Upper lobe of right lung (tissue), 1 donor: ENCODE measurements at places on chromosomes 16 and 17. TPM values are rescaled to one million over a fixed set of nuclear protein-coding genes. Genes with fewer than 3 reads are reported as not detected.

- H3K4me3 ChIP-seq, result no peak overlapping the region
- H3K27ac ChIP-seq, result no peak overlapping the region
- H3K36me3 ChIP-seq, result peaks cover 7% of the 10 kb centered on the region
- no peaks in the 10 kb centered on the region for H3K4me1 ChIP-seq
Observed at GRCh38 chr17:8894673-8895578, 27.5 kb upstream of the PIK3R6 start.

DNA sequence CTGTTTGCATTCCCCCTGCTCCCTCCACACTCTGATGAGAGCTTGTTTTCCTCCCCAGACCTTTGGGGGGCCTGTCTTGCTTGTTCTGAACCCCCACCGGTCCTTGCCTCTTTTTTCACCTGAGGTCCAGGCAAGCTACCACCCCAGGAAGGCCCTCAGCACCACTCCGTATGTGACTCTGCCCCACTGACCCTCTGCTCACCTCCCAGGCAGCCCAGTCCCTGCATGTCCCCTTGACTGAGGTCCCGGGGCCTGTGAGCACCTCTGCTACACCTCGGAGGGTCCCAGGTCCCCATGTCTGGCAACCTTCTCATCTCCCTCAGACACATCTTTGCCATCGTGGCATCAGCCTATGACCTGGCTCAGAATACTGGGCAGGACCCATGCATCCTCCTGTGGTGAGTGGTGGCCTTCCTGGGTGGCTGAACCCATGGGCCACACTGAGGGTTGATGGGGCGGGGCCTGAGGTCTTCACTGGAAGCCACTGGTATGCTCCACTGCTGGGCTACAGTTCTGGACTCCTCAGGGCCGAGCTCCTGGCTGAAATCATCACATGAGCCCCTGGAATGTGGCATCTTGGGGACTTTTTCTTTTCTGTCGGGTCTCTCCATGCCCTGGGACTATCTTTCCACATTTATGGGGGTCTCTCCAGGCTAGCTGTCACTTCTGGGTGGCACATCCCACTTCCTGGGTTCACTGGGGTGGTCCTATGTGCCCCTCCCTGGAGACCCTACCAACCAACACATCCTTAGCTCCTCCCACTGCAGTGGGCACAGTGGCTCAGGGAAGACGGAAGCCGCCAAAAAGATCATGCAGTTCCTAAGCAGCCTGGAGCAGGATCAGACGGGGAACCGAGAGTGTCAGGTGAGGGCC is 3.5 kb downstream of the MYO15B start:
- H3K36me3 ChIP-seq, result no peaks in the 10 kb centered on the region
- no peak for DNase-seq
- H3K27me3 ChIP-seq, result no peaks in the 10 kb centered on the region
- no peak overlapping the region for H3K27ac ChIP-seq

The FNDC8 gene
- total RNA-seq, result not detected

The RILP gene
- total RNA-seq, result 39.5 TPM

The PPM1E gene
- total RNA-seq, result not detected

GRCh38 chr17:31834448-31834847 is 24.6 kb downstream of the COPRS start:
- DNase-seq, result no peak
- no peak overlapping the region for H3K4me3 ChIP-seq
- no peaks in the 10 kb centered on the region for H3K36me3 ChIP-seq
- no peaks in the 10 kb centered on the region for H3K27me3 ChIP-seq
- H3K4me1 ChIP-seq, result no peaks in the 10 kb centered on the region

The FOXL1 gene
- 0.81 TPM for total RNA-seq

DNA sequence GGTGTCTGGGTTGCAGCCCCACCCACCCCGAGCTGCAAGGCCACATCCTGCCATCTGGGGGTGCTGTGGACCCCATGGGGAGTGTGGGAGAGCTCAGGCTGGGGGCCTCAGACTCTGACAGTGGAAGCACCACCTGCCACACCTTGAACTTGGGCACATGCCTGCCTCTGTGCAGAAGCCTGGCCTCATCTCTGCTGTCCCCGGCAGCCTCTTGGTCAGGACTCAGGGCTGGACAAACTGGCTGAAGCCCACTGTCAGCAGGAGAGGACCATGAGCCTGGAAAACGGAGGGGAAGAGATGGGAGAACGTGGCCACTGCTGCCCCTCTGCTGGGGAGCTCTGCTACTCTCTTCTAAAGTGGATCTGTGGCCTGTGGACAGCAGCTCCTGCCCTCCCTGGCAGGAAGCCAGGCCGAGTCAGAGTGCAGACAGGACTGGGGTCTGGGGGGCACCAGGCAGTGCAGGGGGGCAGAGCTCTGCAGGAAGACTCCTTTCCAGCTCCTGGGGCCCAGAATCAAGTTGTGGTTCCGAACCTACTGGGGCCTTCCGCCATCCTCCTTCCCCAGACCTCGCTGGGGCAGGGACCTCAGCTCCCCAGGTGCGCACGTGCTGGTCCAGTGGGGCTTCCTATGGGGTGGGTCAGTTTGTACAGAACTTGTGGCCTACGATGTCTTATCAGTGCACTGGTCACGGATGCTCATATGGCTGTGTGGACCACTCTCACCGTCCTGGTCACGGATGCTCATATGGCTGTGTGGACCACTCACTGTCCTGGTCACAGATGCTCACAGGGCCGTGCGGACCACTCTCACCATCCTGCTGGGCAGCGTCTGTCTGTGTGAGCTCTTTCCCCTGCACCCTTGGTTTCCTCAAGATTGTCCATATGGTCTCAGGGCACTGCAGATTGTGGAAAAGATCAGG is 207.7 kb downstream of the LAT start:
- H3K27ac ChIP-seq, result no peak overlapping the region
- H3K4me1 ChIP-seq, result no peaks in the 10 kb centered on the region
- no peaks in the 10 kb centered on the region for H3K27me3 ChIP-seq
- no peak overlapping the region for H3K4me3 ChIP-seq
- DNase-seq, result peak; percentile 56

DNA sequence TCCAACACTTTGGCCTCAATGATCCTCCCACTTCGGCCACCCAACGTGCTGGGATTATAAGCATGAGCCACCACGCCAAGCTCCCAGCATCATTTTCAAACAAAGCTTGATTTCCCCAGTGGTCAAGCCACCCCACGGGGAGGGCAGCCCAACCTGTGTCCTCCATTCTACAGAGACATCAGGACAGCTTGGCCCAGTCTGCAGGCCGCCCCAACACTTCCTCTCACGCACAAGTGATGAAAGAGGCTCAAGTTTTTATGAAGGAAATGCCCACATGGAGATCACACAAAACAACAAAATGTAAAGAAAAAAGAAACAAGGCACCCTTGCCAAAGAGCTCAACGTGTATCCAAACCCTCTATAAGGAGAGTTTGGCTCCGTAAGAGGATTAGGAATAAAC is 112.4 kb downstream of the XYLT1 start:
- DNase-seq, result no peak
- H3K4me3 ChIP-seq, result no peak overlapping the region
- H3K27ac ChIP-seq, result peak overlapping the region; percentile 34
- H3K27me3 ChIP-seq, result no peaks in the 10 kb centered on the region
- H3K36me3 ChIP-seq, result no peaks in the 10 kb centered on the region

DNA sequence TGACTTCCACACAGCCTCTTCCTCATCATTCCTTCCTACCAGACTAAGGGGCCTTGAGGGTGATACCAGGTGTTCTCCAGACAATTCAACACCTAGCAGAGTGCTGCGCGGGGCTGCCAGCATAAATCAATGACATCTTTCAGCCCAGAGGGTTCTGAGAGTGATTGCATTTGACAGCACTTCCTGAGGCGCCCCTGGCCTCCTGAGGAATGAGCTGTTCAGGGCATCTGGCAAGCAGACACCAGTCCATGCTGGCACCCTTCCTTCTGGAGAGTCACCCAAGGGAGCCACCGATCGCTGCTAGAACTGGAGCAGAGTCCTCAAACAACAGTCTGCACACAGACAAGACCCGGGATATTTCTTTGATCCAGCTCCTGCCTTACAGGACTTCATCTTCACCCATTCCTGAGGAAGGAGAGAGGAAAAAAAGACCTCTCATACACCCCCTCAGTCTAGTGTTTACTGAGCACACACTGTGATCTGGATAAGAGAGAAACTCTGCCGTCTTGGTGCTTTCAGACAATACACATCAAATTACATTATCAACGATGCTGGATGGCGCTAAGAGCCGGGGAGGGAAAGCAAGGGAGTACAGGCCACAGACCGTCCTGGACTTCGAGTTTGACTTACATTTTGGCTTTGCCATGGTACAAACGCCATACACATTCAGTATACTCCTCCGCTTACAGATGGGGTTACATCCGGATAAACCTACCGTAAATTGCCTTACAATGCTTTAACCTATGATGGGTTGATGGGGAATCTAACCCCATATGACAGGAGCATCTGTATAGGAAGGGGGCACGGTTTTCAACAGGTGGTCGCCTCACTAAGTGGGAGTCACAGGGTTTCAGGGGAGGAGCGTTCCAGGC is 23.0 kb downstream of the NPTX1 start:
- peak overlapping the region; percentile 98 for H3K27ac ChIP-seq
- H3K27me3 ChIP-seq, result no peaks in the 10 kb centered on the region
- no peaks in the 10 kb centered on the region for H3K36me3 ChIP-seq
- peak overlapping the region; percentile 64 for H3K4me3 ChIP-seq

GRCh38 chr16:23362460-23363317 is 60.6 kb downstream of the SCNN1B start:
- no peaks in the 10 kb centered on the region for H3K4me1 ChIP-seq
- no peak overlapping the region for H3K4me3 ChIP-seq
- peak overlapping the region; percentile 80 for H3K27ac ChIP-seq
- H3K36me3 ChIP-seq, result no peaks in the 10 kb centered on the region
- no peaks in the 10 kb centered on the region for H3K27me3 ChIP-seq

DNA sequence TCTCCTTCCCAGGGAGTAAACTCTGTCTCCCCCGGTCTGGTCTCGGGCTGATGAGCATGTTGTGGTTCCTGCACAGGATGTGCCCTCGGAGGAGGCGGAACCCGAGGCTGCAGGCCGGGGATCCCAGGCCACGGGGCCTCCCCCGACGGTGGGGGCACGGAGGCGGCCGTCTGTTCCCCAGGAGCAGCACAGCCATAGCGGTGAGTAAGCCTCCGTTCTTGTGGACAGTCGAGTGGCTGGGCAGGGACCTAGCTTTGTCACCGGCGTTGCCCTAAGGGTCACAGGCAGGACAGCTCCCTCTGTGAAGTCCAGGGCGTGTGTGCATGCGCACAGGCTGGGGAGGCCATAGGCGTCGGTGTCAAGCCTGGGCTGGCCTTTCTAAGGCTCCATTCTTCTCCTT is 3.5 kb downstream of the ZNF213 start:
- DNase-seq, result no peak
- no peak overlapping the region for H3K4me3 ChIP-seq
- peaks cover 18% of the 10 kb centered on the region for H3K4me1 ChIP-seq
- H3K36me3 ChIP-seq, result peaks cover 27% of the 10 kb centered on the region
- no peak overlapping the region for H3K27ac ChIP-seq

- no peaks in the 10 kb centered on the region for H3K36me3 ChIP-seq
- no peak overlapping the region for H3K4me3 ChIP-seq
- no peaks in the 10 kb centered on the region for H3K4me1 ChIP-seq
- no peak for DNase-seq
- H3K27ac ChIP-seq, result no peak overlapping the region
Observed at GRCh38 chr16:86862595-86863280, 284.4 kb downstream of the FOXL1 start.

The SLC5A10 gene
- not detected for total RNA-seq

DNA sequence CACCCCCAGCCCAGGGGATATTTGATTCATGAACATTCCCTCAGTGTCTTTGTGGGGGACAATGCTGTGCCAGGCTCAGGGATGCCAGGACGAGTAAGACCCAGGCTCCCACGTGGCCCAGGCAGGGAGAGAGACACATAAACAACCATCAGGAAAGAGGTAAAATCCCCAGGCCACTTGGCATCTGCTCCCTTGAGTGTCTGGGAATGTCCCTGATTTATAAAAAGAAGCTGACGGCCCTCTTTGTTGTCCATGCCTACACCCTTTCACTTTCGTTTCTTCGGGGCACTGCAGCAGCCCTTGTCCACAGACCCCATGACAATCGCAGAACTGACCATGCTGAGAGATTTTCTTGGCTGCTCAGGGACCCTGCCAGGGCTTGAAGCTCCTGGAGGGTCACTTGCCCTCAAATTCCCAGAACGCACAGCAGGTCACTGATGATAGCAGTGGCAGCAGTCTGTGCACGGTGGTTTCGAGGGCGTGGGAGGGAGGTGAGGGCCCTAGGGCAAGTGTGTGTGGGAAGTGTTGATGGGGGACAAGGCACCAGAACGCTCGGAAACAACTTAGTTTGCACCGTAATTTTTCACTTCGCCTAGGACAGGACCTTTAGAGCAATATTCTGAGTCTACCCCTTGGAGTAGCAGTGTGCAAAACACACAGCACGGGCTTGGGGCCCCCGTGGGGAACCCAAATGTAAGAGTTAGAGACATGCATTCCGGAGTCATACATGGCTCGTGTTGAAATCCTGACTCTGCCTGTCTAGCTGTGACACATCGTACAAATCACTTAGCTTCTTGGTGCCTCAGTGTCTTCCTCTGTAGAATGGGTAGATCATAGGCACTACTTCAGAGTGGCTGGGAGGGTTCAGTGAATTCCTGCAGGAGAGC is 4.7 kb downstream of the NOD2 start:
- no peaks in the 10 kb centered on the region for H3K27me3 ChIP-seq
- H3K4me3 ChIP-seq, result peak overlapping the region; percentile 48
- no peak for DNase-seq
- no peaks in the 10 kb centered on the region for H3K36me3 ChIP-seq
- H3K4me1 ChIP-seq, result peaks cover 36% of the 10 kb centered on the region

The DNASE1L2 gene
- 0.78 TPM for total RNA-seq

DNA sequence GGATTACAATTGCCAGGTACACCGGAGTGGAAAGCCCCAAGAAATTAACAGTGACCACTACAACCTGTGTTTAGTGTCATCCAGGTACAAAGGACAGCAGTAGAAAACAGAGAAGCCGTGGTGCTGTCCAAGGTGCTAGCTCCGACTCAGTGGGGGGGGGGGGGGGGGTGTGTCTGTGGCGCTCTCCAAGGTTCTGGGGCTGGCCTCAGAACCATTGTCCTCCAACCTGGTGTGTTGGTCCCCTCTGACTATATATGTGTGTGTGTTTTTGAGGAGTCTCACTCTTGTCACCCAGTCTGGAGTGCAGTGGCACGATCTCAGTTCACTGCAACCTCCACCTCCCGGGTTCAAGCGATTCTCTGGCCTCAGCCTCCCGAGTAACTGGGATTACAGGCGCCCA is 5.8 kb upstream of the ZNF23 start:
- H3K4me3 ChIP-seq, result no peak overlapping the region
- H3K27me3 ChIP-seq, result no peaks in the 10 kb centered on the region
- no peaks in the 10 kb centered on the region for H3K36me3 ChIP-seq
- no peak overlapping the region for H3K27ac ChIP-seq
- H3K4me1 ChIP-seq, result peaks cover 3% of the 10 kb centered on the region
